Cortex of kidney (tissue), 1 donor: ENCODE measurements at places on chromosomes 5 and 9.

- DNase-seq, result no peak
These were observed 143.2 kb downstream of the PSAT1 start for GRCh38 chr9:78439866-78440830.

- no peak for DNase-seq
These were observed 63.3 kb downstream of the FYB1 start for GRCh38 chr5:39156082-39156481.

- DNase-seq, result no peak
These were observed 154.8 kb downstream of the ADAMTS6 start for GRCh38 chr5:65326922-65327321.

- DNase-seq, result no peak
These were observed 95.5 kb downstream of the PAX5 start for GRCh38 chr9:36938617-36939016.
